RPMI8226 (cell line): ENCODE measurements at places on chromosomes 1 and 21.

GRCh38 chr1:2544093-2544874, 11.9 kb upstream of the TNFRSF14 start:
- peak; percentile 20 for DNase-seq

- peak; percentile 44 for DNase-seq
These were observed 552 bp downstream of the UBR4 start for GRCh38 chr1:19209439-19209989.

GRCh38 chr1:106957795-106958194, 98.7 kb upstream of the PRMT6 start:
- peak; percentile 3 for DNase-seq

DNA sequence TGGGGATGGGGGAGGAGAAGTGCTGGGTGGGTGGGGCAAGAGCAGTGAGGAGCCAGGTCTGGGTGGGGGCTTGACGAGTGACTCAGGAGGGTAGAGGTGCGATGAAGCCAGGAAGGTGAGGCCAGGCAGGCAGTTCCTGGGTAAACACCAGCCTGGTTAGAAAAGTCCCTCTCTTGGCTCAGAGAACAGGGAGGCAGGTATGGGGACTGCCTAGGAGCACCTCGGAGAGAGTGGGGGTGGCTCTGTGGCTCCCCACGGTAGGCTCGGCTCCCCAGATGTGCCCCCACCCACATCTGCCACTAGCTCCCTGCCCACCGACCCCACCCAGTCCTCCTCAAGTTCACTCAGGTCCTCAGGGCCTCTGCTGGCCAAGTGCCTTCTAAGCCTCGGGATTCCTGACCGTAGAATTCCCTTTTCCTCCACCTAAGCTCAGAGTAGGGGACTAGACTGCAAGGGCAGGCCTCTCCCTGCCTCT, 1.2 kb downstream of the HSPG2 start:
- DNase-seq = no peak

- no peak for DNase-seq
These were observed 22.1 kb upstream of the PRDX6 start for GRCh38 chr1:173454966-173455524.

DNA sequence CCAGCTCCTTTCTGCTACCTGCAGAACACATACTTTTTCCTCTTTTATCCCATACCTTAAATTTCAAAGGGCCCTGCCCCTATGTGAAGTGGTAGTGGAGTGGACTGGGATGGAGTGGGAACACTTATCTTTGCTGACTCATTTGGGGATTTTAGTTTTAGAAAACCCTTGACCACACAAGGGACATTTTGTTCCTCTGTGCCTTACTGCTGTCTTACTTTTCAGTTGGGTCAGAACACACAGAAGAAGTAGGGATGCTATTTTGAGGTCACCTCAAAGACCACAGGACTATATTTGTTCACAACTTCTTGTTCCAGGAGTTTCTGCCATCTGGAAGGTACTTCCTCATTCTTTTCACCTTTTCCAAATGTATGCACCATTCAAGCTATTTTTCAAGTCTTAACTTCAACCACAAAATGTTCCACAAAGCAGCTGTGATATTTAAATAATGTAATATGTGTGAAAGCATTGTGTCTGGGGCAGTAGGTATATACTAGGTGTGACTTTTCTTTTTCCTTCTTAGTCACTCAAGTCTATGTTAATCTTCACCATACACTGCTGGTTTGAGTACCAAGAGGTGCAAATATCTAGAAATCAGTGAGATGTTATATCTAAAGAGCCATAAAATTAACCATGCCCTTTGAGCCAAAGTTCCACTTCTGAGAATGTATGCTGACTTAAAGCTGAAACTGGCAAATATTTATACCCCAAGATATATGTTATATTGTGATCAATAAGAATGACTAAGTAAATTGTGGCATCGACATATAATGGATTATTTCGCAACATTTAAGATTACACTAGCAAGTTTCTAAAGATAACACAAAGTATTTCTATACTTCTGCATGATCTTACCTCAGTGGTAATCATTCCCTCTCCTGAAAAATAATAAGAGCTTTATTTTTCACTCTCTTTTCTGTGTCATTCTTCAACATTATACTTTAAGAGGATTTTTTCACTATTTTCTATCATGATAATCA, 308.5 kb downstream of the MRPL39 start:
- DNase-seq = peak; percentile 8

DNA sequence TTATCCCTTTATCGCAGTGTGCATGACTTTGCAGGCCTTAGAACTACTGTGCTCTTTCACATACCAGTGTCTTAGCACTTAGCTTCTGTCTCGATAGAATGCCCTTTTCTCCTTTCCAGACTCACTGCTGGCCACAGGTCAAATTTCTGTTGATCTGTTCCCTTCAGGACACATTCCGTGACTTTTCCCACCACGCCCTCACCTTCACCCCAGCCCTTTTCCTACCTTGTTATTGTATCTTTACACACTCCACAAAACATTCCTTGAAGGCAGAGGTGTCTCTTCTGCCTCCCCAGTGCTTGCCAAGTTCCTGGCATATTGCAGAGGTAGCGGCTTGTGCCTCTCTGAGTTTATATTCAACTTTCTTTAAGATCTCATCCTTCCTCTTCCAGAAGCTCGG, 3.7 kb upstream of the IGSF9 start:
- no peak for DNase-seq

DNA sequence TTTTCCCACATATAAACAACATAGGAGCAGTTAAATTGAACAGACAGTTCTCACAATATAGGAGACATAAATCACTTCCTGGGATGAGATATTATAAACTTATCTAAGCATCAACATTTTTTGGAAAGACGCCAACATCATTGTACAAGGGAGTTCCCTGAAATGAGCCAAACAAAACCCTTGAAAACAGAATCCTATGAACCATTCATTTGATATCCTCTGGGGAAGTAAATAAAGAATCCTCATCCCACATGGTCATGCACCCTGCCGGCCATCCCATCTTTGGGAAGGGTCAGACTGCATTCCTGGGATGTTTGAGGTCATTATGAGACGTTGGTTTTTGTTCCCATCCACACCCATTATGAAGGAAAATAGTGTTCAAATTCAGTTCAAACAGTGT, 111.8 kb upstream of the USP25 start:
- no peak for DNase-seq

GRCh38 chr1:229629261-229629660, 3.2 kb downstream of the URB2 start:
- DNase-seq = no peak

DNA sequence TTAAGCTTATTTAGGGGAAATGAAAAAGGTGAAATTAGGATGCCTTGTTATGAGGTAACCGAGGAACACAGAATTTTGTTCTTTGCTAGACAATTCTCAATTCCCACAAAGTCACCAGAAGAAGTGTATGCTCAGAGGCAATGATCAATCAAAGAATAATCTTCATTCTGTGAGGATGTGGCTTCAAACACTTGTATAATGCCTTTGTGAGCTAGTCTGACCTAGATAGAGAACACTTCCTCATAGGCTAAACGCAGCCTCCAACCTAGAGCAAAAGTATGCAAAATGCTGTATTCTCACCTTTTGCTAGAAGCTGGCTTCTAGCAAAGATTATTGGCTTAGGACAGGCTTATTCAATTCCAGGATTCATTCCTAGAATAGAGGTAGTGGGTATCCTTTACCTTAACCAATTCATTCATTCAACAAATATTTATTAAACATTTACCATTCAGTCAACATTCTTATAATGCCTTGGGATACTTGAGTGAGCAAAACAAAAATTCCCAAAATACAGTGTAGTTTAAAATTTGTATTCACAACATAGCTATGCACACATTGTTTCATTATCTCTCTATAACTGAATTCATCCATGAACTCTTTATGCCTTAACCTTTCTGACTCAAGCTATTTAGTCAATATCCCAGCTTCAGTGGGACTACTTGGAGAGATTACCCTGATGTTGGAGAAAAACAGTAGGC, 530.2 kb downstream of the PTPRC start:
- DNase-seq = no peak

DNA sequence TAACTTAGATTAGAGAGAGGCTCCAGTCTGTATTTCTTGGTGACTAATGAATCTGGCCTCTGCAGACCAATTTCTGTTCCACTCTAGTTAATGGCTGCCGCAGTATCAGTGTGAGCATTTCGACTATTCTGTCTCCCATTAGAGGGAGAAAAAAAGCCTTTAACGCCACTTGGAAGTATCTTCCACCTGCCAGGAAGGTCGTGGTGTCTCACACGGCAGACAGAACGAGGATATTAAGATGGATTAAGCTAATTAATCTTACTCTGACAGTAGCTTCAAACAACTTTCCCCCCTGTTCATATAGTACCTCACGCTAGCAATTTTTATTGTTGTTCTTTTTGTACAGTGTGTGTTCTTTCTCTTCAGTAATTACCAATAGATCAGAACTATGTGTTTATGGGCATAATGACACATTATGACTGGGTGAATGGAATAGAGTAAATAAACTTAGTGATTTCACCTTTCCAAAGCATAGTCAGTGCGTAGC, 153.8 kb downstream of the ADGRL2 start:
- no peak for DNase-seq

DNA sequence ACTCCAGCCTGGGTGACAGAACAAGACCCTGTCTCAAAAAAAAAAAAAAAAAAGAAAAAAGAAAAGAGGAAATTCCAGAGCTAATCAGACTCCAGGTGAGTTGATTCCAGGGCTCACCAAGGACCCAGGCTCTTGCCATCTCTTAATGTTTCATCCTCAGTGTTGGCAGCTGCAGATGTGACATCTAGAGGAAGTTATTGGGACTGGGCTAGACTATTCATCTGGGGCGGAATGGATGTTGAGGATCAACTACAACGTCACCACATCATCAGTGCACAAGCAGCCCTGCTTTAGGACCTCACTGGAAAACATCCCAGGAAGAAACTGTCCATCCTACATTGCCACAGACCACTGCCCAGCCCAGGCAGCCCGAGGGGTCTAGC, 28.6 kb upstream of the PARP1 start:
- no peak for DNase-seq

DNA sequence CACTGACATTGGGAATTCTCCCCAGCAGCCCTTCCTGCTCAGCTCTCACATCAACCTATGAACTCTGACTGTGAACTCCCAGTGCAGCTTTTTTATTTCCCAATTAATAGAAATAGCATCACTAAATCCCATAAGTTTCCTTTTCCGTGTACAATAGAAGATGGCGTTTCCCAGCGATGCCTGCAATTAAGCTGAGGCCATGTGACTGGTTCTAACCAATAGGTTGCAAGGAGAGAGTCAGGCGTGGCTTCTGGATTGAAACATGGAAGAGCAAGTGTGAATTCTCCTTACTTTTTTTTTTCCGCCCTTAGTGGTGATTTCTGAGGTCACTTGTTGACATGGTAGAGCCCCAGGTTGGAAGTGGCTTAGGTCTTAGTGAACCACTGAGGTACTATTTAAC, 59.0 kb upstream of the IGSF5 start:
- no peak for DNase-seq
